ENCODE measurements at places on chromosomes 4 and X. TPM values are rescaled to one million over a fixed set of nuclear protein-coding genes. Genes with fewer than 3 reads are reported as not detected.

DNA sequence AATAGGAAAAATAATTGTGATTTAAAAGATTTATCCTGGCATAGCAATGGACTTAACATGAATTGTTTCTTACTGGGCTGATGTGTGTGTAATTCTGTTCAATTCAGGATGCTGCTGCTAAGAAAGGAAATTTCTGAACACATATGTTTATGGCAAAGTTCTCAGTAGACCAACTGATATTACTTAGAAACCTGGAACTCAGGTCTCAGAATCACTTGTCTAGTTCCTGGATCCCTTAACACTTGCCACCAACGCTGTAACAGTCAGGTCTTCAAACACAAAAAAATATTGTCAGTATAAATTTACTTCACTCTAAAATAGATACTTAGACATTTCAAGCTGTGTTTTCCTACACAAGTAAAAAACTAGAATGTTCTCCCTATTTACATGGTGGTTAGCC is 5.5 kb downstream of the CASP3 start:
- DNase-seq = no peak

DNA sequence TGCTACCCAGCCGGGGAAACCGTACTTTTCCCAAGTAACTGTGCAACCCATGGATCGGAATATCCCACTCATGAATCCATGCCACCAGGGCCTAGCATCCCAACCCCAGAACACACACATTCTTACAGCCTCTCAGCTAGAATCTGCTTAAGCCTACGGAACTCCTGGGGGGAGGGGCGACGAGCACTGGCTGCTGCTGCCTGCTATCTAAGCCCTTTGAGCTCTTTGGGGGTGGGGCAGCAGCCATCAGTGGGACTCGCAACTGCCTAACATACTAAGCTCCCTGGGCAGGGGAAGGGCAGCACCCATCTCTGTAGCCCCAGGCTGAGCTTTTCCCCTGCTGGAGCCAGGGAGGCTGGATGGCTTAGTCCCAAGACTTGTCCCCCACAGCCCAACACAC is 28.6 kb downstream of the NUDT10 start:
- no peak for DNase-seq

DNA sequence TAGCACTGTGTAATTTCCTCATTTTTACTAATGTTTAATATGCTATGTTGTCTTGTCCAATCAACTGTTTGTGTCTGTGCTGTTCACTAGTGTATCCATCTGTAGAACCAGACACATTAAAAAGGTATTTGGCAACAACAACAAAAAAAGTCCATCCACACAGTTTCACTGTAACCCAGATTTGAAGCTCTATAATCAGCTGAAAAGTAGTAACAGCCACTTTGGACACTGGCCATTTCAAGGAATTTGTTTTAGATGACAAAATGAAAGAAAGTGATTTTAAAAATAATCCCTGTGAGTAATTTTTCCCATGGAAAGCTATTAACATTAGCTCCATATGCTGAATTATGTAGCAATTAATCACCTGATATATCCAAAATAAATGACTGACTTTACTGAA is 2.2 kb upstream of the FBXL5 start:
- DNase-seq = no peak

GRCh38 chr4:26907731-26908599 is 47.3 kb downstream of the STIM2 start:
- no peak for DNase-seq

Gene FAM133A
- total RNA-seq = not detected

Data from activated T-cell treated with anti-CD3 and anti-CD28 coated beads, Interleukin-2, amount 50 U/mL, for 72 hours (primary cell).